Right atrium auricular region (tissue), 2 donors: ENCODE measurements at places on chromosomes 3 and 15. TPM values are rescaled to one million over a fixed set of nuclear protein-coding genes. Genes with fewer than 3 reads are reported as not detected.

DNA sequence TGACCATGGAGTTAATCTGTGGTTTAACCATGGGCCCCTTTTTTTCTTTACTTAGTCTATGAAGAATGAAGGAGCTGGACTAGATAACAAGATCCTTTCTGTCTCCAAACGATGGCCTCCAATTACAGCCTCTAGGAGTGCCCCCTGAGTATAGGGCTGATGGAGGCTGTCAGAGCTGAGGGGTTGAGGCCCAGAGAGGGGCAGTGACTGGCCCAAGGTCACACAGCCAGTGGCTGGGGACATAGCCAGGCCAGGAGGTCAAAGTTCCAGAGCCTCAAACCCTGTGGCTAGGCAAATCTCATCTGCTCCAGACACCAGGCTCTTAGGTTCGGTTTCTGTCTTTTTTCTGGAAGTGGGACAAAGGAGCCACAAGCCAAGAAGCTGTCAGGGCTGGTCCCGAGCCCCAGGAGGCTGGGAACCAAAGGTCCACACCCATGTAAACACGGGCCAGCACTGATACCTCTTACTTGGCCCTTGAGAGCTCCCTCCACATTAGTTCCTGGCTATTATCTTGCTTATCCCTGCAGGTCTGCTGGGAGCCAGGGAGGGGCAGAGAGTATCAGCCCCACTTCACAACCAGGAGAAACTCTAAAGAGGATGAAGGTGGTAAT is 10.3 kb downstream of the RHOV start:
- no peak for DNase-seq

GRCh38 chr3:54785976-54786375 is 141.9 kb downstream of the LRTM1 start:
- DNase-seq = no peak

- DNase-seq = no peak
These were observed 62.4 kb downstream of the NSMCE3 start for GRCh38 chr15:29207027-29207757.

DNA sequence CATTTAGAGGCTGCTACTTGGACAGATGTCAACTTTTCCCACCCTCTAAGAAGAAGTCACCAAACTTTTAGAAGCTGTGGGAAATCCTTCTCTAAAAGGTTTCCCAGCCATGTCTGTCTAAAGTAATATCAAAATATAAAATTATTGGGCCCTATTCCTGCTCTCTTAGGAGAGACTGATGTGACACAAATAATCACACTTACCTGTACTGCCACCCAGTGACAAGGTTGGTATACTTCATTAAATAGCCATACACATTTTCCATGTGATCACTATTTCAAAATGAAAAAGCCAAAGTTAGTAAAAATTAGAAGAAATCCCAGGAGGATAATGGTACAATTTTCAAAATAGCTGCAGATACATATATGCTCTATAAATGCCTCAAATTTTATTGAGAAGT is 12.6 kb downstream of the OSBPL11 start:
- DNase-seq = no peak

- DNase-seq = no peak
These were observed 111.0 kb downstream of the ADAMTS17 start for GRCh38 chr15:100230784-100231183.

GRCh38 chr3:78858174-78858573 is 909.6 kb downstream of the ROBO1 start:
- no peak for DNase-seq

DNA sequence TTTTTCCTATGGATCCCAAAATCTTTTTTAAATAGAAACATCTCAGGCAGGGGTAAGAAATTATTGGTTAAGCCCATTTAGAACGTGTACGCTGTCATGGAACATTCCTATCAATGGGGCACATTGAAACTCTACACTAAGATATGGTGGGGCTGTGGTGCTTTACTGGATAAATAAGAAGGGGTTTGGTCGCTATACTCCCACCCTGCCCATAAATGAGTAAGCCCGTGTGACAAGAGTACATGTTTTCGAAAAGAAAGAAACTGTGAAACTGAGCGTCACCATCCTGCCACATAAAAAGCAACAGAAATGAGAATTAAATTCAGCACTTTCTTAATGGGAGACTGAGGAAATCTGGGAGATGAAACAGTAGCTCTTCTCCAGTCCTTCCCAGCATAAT is 929.7 kb upstream of the CFAP20DC start:
- no peak for DNase-seq

BCL6 gene
- total RNA-seq = 88.6 TPM

SLC9C1 gene
- total RNA-seq = 1.3 TPM

ROPN1B gene
- total RNA-seq = 4.7 TPM

TMEM45A gene
- 13.5 TPM for total RNA-seq

IRAK2 gene
- total RNA-seq = 2.8 TPM

ST3GAL6 gene
- total RNA-seq = 27.2 TPM

ROBO1 gene
- total RNA-seq = 7.6 TPM
